ENCODE measurements at places on chromosomes 4 and X.
A peak's percentile ranks its signal among the peaks of the same experiment; 100 is the strongest.

DNA sequence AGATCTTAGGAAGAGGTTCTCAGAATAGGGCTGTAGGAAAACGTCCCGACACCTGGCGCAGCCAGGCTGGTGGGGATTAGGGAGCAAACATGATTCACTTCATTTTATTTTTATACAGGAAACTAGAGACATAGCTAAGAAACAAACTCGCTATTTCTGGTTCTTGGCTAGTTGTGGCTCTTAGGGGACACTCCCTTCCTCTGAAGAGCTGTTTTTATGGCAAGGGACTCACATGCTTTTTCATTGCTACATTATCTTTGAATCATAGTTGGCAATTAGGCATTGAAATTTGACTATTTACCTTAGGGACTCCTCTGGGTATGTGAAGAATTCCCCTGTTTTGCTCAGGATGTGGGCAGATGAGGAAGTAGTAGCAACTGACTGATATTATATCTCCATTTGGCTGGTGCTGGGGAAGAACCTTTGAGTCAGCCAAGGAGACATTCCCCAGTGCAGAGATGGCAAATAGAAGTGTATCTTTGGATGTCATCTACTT lies 174.5 kb downstream of the SMIM20 start:
- no peak for DNase-seq

GRCh38 chr4:10437735-10438134 lies 19.5 kb downstream of the ZNF518B start:
- DNase-seq, result no peak

DNA sequence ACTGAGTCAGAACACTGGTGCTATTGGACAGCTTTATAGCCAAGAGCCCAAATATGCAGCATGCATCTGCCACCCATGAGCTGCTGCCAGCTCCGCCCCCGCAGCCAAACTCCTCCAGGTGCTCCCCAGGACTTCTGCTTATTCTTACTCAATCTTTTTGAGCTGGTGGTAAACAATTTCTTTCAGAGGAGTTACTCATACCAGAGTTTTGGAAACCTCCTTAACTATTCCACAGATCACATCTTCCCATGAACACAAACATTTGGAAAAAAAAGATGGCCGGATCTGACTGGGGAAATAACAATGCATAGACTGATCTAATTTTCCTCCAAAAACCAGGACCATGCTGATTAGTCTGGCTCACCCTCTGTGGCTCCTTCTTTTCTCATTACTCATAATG lies 399.9 kb downstream of the GPM6A start:
- no peak for DNase-seq

GRCh38 chr4:7183161-7183560 lies 9.2 kb upstream of the SORCS2 start:
- no peak for DNase-seq

DNA sequence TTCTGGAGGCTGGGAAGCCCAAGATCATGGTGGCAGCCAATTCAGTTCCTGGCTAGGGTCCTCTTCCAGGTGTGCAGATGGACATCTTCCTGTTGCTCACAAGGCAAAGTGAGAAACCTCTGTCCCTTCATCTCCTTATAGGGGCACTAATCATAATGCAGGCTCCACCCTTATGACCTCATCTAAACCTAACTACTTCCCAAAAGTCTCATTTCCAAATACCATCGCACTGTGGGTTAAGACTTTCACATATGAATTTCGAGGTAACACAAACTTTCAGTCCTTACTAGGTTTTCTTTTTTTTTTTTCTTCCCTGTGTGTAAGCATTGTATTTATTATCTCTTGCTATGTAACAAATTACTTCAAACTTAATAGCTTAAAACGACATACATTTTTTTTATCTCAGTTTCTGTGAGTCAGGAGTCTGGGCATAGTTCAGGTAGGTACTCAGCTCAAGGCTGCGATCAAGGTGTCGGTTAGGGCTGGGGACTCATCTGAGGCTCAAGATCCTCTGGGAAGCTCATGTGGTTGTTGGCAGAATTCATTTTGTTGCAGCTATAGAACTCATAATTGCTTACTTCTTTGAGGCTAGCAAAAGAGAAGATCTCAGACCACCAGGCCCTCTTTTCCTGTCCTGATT lies 204.7 kb upstream of the STK26 start:
- DNase-seq, result no peak

GRCh38 chr4:99321241-99322191 lies at the start of gene ADH1B:
Gene ADH1B (minus strand): TSS chr4:99321401. CDS start chr4:99321331, 70 bp downstream.
- DNase-seq, result no peak

- peak; percentile 5 for DNase-seq
These were observed 134.1 kb downstream of the OR13H1 start for GRCh38 chrX:131677655-131678628.

DNA sequence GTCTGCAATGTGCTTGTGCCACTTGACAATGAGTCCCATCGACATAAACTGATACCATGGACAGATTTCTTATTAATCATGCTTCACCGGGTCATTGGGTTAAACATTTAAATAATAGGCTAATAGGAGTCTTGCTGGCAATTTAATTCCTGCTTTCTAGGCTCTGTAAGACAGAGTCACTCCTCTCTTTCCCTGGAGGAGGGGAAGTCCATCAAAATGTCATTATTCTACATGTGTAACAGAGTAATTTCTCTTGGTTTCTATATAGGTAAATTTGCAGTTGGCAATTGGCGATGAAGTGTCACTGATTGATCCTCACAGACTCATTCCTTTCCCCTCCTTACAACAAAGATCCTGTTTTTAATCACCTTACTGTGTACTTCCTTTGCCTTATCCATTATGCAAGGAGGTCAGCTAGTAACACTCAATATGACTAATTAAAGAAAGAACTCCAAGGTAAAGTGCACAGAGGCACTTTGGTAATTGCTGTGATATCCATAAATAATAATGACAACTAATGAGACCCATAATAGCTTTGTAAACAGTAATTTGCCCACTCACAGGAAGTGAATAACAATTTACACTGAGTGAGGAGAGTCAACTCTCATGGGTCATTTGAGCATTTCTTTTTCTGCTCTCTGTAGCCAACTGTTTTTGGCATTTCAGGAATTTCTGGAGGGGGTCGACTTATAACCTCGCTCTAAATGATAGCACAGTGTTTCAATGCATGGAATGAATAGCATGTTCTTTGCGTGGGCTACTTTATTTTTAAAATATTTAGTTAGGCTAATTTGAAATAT lies 184.0 kb downstream of the UGT8 start:
- no peak for DNase-seq

DNA sequence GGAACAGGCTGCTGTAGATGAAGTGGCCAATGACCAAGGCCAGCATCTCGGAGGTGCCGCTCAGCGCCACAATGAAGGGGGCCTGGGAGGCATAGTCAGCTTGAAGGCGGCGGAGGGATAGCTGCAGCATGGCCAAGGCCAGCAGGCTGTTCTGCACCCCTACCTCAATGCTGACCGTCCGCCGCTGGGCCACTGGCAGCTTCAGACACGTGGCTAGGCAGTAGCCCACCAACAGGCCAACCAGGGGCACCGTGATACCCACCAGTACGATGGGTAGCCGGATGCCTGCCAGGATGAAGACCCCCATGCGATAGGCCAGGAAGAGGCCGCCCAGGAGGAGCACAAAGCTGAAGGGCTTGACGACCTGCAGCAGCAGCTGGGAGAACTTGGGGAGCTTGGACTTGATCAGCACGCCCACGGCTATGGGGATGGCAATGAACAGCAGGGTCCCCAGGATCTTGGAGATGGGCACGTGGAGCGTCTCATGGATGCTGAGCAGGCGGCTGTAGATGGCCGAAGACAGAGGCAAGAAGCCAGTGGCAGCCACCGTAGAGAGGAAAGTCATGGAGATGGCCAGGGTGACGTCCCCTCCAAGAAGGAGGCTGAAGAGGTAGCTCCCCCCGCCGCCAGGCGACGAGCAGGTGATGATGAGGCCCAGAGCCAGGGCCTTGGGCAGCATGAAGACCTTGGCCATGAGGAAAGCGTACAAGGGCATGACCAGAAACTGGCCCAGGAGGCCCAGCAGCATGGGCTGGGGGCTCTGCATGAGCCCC lies 1.3 kb upstream of the UBL4A start:
- DNase-seq, result no peak

- DNase-seq, result no peak
These were observed 221.3 kb downstream of the DCTD start for GRCh38 chr4:182695842-182696241.

- DNase-seq, result no peak
These were observed 254.0 kb downstream of the TMA16 start for GRCh38 chr4:163748449-163748848.

DNA sequence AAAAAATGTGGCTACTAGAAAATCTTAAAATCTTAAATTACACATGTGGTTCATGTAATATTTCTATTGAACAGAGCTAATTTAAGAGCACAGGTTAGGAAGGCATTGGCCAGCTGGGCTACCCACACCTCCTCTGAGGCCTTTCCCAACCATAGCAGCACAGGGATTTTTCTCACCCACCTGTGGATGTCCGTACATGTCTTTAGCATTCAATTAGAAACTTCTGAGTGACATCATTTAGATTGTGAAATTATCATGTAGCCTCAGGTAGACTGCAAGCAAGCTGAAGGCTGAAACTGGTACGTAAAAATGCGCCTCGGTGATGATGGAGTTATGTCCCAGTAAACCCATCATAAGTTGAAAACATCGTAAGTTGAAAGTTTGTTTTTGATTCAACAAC lies 31.2 kb downstream of the SCARB2 start:
- DNase-seq, result no peak

DNA sequence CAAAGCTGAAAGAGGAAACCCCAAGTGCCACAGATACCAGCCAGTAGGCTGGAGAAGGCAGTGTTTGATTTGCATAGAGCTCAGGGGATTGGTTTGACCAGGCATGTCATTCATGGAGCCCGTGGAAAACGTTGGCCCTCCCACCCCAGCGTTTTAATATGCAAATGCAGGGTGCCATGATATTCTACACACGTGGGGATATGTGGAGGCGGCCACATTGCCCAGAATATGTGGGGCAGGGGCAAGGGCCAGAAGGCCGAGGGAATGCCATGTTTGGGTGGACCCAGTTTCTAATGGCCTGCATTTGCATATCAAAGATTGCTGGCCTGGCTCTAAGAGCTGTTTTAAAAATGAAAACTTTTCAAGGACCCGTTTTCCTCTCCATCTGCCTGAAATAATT lies 71.1 kb downstream of the MAP9 start:
- no peak for DNase-seq

GRCh38 chrX:45011131-45011530 lies 138.1 kb downstream of the KDM6A start:
- DNase-seq, result no peak

- DNase-seq, result no peak
These were observed 400.6 kb downstream of the IL15 start for GRCh38 chr4:142036795-142037583.

DNA sequence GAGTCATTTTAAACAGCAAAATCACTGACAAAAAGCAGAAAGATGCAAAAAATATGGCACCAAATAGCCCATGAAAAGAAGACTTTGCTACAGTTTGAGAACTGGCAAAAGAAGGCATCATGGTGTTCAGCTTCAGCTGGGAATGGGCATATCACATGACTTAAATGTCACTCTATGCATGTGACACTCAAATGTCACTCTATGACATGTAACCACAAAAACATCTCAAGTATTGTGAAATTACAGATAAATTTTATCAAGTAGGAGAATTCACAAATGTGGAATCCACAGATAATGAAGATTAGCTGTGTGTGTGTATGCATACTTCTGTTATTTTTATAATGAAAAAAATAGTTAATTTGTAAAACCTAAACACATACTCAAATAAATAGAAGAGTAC lies 81.9 kb downstream of the ATP10D start:
- no peak for DNase-seq

DNA sequence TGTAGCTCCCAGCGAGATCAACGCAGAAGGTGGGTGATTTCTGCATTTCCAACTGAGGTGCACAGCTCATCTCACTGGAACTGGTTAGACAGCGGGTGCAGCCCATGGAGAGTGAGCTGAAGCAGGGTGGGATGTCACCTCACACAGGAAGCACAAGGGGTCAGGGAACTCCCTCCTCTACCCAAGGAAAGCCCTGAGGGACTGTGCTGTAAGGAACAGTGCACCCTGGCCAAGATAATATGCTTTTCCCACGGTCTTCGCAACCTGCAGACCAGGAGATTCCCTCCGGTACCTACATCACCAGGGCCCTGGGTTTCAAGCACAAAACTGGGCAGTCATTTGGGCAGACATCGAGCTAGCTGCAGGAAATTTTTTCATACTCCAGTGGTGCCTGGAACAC lies 216.4 kb upstream of the TET2 start:
- DNase-seq, result no peak

- DNase-seq, result no peak
These were observed 6.0 kb downstream of the RPA4 start for GRCh38 chrX:96889726-96890125.

DNA sequence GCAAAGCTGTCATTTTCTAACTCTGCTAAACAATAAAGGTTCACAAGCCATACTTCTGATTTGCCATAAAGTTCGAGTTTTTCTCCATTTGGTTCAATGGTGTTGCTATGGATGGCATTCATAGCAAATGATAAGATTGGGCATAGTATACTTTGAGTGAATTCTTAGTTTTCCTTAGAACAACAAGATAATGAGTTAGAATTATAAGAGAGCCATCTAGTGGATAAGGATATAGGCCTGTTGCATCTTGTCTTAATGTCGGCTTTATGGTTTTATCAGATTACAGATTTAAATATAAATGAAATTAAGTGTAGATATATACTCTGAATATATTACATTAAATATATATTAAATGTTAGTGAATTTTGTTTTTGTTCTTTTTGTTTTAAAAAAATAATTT lies 644.6 kb downstream of the IL1RAPL1 start:
- DNase-seq, result no peak

DNA sequence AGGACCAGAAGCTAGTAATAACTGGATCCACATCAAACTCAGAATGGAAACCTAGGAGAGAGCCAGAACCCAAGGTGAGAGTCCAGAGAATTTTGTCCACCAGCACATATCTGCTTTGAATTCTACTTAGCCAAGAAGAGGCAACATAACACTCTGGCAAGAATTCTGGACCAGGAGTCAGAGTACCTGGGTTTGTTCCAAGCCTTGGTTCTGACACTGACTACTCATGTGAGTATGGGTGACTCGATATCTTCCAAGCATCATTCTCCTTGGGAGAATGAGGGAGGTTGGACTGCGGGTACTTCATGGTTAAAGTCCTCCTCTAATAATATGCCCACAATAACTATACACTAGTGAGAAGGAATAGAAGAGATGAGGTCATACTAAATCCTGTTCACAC lies 144.0 kb upstream of the JADE1 start:
- DNase-seq, result no peak

GRCh38 chr4:25856756-25857155 lies 6.0 kb downstream of the SEL1L3 start:
- no peak for DNase-seq

- no peak for DNase-seq
These were observed 28.3 kb downstream of the GPR143 start for GRCh38 chrX:9737363-9737762.

DNA sequence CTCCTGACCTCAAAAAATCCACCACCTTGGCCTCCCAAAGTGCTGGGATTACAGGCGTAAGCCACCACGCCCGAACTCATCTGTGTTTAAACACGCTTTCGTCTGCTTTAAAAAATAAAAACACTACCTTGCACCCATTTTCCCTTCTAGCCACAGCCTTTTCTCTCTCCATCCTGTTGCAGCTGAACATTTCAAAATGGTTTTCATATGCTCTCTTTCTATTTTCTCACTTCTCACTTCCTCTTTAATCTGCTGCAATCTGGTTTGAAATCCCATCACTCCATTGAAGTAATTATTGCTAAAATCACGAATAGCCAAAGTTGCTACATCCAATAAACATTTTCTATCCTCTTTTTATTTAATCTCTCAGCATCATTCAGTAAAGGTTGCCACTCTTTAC lies 70.0 kb downstream of the DCHS2 start:
- no peak for DNase-seq

GRCh38 chr4:73421708-73422457 lies 14.1 kb upstream of the AFP start:
- no peak for DNase-seq
